EL (cell line): ENCODE measurements at places on chromosomes 1 and 21.
A peak's percentile ranks its signal among the peaks of the same experiment; 100 is the strongest.

DNA sequence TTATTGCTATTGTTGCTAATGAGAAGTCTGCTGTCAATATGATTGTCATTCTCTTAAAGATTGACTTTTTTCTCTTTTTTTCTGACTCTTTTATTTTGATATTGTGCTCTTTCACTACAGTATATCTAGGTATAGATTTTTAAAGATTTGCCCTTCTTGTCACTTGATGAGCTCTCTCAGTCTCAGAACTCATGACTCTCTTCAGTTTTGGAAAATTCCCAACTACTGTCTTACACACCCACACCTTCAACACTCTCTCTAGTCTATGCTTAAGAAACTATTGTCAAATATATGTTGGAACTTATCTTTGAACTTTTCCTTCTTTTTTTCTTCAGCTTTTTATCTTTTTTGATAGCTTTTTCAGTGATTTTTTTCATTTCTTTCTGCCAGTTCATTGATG lies 50.6 kb downstream of the LMO4 start:
- DNase-seq = no peak

DNA sequence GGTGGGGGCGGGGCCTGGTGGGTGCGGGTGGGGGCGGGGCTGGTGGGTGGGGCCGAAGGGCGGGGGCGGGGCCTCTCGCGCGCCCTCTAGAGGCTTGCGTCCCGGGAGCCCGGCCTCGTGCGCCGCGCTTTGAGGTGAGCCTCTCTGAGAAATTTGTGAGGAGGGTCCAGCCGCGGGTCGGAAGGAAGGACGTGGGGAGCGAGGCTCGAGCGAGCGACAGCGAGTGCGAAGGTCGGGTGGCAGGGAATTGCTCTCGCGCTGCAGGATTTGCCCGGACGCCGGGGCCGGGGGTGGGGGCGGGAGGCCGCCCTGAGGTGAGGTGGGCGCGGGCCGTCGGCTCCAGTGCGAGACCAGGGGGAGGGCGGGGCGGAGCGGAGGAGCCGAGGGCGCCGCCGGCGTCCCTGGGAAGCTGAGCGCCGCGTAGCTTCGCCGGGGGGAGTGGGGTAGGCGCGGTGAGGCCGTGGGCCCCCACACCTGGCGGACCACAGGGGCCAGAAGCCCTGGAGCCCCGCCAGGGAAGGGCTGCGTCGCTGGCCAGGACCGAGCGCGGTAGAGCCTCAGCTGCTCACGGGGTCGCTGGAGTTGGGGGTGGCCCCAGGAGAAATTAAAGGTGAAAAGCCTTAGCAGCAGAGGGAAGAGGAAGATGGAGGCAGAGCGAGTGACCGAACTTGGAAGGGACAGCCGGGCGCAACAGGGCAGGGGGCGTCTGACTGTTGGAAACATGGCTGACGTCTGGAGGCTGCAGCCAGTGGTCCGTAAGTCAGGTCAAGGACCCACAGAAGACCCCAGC lies 754 bp upstream of the LSS start:
- DNase-seq = peak; percentile 37

DNA sequence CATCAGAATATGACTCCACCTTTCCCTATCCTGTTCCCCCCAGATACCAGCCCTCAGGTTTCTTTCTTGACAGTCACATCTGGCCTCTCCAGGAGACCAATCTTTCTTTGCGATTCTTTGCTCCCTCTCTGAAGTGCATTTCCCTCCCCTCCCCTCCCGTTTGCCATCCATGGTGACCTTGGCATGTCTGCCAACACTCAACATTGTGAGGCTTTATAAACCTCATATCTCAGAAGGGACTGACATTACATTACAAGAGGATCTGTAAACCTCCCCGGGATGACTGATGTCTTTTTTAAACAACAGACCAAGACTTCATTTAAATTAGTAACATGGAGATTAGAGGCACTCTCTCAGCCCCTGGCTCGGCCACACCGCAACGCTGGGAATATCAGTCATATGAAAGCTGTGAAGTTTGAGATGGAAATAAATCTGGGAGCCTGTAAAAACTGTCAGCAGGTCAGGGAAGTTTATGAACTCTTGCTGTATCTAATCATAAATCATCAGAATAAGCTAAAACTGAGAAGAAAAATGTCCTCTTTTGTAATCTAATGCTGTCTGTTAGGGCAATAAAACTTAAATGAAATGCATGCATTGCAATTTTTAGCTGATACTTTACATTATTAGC lies 401.7 kb upstream of the PROX1 start:
- no peak for DNase-seq

DNA sequence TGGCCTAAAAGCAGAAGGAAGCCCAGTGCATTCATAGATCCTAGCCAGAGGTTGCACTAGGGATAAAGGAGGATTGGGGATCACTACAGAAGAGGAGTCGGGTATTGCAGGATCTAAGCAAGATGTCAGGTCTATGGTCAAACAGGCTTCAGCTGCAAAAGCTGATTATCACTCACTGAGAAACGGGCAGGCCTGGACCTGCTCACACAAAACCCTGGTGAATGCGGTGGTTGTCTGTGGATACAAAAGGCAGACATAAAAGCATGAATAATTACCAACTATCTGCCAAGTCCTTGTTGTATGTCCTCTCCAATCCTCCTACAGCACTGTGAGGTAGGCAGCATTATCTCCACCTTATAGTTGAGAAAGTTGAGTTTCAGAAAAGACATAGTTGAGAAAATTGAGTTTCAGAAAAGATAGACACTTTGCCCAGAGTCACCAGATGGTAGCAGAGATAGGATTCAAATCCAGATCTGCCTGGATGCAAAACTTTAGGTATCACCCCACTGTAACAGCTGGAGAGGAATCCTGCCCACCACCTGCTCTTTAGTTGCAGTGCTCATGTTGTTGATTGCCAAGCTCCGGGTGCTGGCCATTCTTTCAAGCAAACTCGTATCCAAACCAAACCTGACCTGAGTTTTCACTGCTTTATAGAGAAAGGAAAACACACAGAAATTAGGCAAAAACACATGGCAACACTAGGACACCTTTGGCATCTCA lies 49.6 kb upstream of the HOOK1 start:
- DNase-seq = no peak

- DNase-seq = no peak
These were observed 108.8 kb downstream of the SYF2 start for GRCh38 chr1:25123551-25123950.

GRCh38 chr1:47932743-47933142 lies 64.4 kb downstream of the TRABD2B start:
- no peak for DNase-seq

GRCh38 chr1:8516793-8517556 lies 199.1 kb downstream of the SLC45A1 start:
- DNase-seq = peak; percentile 31

GRCh38 chr1:161162806-161163205 lies 3.4 kb upstream of the PPOX start:
- no peak for DNase-seq

DNA sequence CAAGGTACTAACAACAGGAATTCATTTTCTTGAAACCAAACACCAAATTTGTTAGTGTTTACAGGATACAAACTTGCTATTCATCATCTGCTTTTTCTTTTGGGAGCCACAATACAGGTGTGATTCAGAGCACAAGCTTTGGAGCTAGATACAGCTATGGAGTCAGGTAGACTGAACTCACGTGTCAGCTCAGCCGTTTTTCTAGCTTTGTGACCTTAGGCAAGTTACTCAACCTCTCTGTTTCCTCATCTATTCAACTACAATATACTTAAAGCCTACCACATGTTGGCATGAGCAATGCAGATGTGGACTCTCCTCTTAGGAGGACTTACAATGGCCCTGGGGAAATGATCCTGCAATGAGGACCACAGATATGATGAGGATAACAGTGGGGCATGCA lies 6.3 kb downstream of the HTR1D start:
- DNase-seq = no peak

GRCh38 chr1:159866066-159866465 lies 3.6 kb upstream of the VSIG8 start:
- DNase-seq = no peak

GRCh38 chr1:30768830-30769718 lies 11.5 kb upstream of the LAPTM5 start:
- no peak for DNase-seq

- peak; percentile 94 for DNase-seq
These were observed 21.1 kb downstream of the IPO9 start for GRCh38 chr1:201850053-201850397.

DNA sequence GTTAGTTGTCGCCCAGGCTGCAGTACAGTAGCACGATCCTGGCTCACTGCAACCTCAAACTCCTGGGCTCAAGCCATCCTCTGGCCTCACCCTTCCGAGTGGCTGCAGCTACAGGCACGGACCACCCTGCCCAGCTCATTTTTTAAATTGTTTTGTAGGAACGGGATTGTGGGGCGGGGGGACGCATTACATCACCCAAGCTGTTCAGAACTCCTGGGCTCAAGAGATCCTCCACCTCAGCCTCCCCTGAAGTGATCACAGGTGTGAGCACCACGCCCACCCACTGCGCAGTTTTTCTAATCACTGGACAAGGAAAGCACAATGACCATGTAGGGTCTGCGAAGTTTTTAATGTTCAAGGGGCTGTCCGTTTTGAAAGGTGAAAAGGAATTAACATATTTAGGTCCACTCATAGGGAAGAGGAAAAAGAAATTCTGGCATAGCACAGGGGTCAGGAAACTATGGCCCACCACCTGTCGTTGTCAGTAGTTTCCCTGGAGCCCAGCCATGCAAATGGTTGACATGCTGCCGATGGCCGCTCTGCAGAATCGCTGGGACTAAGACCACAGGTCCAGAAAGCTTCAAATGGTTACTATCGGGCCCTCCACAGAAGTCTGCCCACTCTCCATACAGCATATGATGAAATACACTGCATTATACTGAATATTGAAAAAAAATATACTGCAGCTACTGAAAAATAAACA lies 26.0 kb downstream of the SETD4 start:
- no peak for DNase-seq

DNA sequence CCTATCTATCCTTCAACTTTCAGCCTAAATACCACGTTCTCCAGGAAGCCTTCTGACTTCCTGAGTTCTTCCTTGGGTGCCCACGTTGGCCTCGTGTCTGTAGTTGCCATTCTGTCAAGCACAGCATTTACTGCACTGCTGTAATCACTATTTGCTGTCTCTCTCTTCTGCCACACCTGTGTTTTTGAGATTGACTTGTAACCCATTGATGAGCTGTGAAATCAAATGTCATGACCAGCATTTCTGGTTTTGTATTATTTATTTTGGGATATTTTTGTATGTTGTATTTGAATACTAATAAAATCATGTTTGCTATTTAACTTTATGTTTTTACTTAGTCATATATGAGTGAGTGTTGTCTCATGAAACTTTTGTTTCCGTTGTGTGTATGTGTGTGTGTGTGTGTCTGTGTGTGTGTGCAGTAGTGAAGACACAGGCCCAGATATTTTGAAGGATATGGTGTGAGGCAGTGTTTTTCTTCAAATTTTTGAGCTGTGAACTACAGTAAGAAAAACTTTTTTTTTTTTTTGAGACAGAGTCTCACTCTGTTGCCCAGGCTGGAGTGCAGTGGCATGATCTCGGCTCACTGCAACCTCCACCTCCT lies 126.2 kb upstream of the SERBP1 start:
- no peak for DNase-seq

GRCh38 chr1:220031287-220031686 lies 15.0 kb downstream of the EPRS1 start:
- no peak for DNase-seq

- no peak for DNase-seq
These were observed 16.0 kb downstream of the TRIM11 start for GRCh38 chr1:228390649-228391048.

- no peak for DNase-seq
These were observed 101.5 kb upstream of the IFFO2 start for GRCh38 chr1:19057784-19058475.

DNA sequence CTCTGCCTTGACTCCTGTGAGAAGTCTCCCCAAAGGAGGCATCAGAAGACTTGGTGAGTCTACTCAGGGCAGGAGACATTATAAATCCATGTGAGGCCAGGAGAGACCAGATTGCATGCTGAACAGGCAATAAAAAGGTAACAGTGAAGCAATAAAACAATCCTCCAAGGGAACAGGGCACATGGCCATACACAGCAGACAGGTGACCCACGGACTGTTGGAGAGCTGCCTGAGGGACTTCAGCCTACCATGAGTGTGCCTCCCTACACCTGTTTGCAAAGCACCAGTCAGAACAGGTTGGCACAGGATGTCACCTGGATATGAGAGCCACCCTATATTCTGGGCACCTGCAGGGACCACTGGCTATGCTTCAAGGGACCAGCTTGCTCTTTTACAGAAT lies 67.6 kb downstream of the MAB21L3 start:
- DNase-seq = no peak

- DNase-seq = no peak
These were observed 37.4 kb upstream of the NTPCR start for GRCh38 chr1:232912845-232913580.

DNA sequence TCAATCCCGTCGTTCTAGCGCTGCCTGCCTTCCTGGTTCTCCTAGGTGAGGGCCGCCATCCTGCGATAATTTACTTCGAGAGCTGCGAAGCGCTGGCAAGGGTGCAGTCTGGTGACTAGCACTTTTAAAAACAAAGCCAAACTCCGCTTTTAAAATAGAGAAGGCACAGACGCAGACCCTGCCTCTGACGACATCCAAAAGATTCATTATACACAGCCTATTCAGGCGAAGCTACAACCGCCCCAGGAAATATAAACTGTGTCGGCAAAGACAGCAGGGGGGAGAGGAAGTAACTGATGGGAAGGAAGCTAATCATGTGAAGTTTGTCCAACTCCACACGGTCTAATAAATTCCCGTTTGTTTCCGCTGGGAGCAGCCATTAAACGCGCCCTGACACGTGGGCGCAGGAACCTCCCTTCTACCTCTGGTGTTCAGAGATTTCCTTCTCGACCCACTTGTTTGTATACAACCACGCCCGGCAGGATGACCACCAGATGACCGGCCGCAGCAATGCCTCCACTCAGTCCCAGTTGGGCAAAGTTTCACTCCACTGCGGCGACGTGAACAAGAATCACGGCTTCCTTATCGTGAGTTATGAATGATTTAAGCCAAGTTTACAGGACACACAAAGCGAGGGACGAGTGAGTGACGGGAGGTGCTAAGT lies 1.3 kb downstream of the GNG12 start:
- peak; percentile 89 for DNase-seq

DNA sequence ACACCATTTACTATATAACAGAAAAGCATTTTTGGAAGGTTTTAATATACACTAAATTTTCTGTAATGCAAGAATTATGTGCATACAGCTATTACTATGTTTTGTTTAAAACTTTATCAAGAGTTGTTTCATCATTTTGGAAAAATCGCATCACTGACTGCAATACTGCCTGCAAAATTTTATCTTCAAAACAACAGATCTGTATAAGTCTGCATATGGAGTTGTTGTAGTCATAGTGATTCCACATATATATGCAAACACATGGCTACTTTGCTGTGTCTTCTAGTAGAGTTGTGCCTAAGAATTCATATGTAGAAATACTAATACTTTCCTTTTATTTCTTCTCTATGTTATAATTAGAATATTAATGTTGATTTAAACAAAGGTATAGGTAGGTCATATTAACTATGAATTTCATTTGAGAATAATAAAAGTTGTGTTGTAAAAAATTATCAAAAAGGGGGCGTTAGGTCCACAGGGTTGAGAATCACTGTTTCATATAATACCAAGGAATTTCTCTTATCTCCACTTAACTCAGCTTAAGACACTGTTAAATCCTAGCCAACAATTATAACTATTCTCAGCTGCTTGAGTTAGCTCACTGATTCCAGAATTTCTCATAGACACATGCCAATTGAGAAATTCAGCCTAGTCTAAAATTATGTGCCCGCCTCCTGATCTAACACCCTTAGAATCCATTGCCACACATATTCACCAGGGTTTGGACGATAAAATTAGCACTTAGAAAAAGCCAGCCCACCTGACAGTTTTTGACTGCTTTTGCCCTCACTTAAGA lies 22.9 kb upstream of the LAMC1 start:
- no peak for DNase-seq

GRCh38 chr21:27329255-27329851 lies 362.5 kb upstream of the ADAMTS5 start:
- no peak for DNase-seq
